Urinary bladder (tissue), 4 donors: ENCODE measurements at places on chromosomes 11 and 22. TPM values are rescaled to one million over a fixed set of nuclear protein-coding genes. Genes with fewer than 3 reads are reported as not detected.

DNA sequence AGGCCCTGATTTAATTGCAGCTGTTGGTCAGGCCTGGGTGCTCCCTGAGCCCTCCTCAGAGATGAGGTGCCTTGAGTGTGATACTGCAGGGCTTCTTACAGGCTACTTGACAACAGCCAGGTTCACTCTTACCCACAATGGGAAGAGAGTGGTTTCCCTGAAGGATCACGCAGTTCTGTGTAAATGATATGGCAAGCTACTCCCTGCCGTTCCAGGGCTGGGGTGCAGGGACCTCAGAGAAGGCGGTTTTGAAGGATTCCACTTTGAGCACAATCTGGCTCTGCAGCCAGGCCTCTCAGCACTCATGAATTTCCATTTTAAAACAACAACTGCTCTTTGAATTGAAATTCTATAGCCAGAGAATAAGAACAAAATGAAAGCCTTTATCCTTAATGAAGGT is 92.9 kb downstream of the SLC17A6 start:
- DNase-seq: no peak

GRCh38 chr11:17572359-17572690 is 25.3 kb downstream of the OTOG start:
- no peak for DNase-seq

The ISX gene
- total RNA-seq: not detected

DNA sequence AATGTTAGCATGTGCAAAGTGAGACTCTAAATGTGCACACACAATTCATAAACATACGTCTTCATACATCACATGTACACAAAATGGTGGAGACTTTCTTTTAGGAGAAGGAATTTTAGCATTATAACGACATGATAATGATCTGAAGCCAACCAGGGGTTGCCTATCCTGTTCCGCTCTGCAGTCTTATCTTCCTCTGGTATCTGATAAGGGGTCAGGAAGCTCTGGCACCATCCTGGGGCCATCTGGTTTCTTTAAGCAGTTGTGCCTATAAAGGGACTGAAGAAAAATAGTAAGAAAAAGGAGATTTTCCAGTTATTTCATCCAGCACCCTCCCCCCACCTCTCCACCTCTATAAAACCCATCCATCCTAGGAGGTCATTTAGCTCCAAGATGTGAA is 5.8 kb upstream of the NUP50 start:
- no peak for DNase-seq

- DNase-seq: no peak
Observed at GRCh38 chr11:117210620-117211019, 11.4 kb downstream of the TAGLN start.

DNA sequence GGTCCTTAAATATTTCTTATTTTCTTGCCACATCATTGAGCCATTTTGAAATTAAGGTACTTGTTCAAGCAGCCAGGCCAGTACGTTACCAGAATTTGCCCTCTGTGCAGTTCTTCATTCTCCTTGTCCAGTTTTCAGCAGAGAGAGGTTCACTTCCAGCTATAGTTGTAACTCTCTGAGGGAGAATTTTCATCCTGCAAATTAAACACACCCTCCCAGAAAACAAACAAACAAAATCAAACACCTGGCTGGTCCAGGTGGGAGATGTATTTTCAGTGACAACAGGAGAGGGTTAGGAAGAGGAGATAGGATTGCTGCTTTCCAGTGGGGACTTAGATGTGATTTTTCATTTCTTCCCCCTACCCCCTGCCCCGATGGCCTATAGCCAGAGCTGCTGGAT is 45.0 kb downstream of the LHFPL7 start:
- no peak for DNase-seq

GRCh38 chr22:32333141-32333768 is 24.4 kb upstream of the RFPL3 start:
- DNase-seq: no peak

DNA sequence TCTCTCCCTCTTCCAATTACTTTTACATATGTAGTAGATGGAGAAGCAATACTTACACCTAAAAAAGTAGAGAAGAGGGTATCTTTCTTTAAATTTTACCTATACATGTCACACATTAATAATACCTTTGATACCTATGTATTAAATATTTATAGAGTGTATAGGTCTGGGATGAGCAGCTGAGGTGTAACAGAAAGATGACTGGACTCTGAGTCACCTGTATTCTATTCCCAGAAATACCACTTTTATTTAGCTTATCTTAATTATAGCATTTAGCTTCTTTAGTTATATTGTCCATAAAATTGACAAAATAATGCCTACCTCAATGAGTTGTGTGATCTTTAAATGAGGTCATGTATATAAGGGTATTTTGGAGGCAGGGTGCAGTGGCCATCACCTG is 30.6 kb upstream of the YAP1 start:
- DNase-seq: no peak

- no peak for DNase-seq
Observed at GRCh38 chr11:35006389-35007128, 90.1 kb downstream of the PDHX start.

GRCh38 chr22:22958621-22959020 is 71.0 kb downstream of the IGLL5 start:
- no peak for DNase-seq

- no peak for DNase-seq
Observed at GRCh38 chr22:46686221-46687047, 51.6 kb downstream of the CERK start.

DNA sequence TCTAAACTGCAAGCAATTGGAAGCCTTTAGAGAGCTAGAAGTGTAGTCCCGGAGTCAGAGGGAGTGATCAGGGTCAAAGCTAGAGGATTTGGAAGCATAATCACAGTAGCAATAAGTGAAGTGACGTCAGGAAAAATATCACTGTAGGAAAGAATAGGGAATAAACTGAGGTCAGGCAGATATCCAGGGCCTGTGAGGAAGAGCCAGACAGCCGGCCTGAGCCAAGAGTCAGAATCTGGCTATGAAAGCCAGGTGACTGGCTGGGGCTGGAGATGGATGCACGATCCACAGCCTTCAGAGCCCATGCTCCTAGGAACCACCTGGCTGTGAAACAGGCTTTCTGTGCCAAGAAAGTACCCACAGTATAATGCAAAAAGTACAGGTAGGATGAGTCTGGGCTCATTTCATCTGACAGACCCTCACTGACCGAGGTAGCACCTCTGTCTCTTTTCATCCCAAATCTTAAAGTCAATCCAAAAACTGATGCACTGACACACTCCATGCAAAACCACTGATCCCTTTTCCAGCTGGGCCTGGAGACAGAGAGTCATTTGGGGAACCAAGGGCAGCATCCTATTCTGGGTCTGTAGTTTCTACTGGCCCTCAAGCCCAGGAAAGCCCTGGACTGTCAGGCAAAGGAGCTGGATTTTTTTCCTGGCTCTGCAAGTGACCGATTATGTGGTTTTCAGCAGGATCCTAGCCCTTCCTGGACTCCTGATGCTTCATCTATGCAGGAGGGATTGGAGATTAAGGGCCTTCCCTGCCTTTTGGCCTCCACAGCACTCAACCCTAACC is 21.3 kb downstream of the TRIM66 start:
- no peak for DNase-seq

GRCh38 chr11:40388097-40388818 is 1071.2 kb downstream of the LRRC4C start:
- DNase-seq: no peak

- DNase-seq: no peak
Observed at GRCh38 chr11:119263352-119263940, 53.5 kb downstream of the MCAM start.

The PIH1D2 gene
- 4.5 TPM for total RNA-seq

DNA sequence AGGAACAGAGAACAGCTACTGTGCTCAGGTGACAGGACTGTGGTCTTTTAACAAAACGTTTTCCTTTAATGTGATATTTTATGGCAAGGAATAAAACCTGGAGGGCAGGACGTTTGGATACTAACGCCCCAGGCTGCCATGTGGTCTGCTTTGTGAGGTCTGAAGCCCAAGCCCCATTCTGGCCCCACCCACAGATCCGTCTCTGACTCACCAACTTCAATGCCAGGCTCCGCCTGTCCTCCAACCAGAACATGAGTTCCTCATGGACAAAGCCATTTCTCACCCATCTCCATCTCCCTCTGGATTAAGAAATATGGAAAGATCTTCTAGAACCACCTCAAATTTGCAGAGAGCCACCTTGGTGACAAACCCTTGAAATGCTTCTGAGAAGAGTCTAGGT is 148.8 kb downstream of the CRYBB2 start:
- DNase-seq: no peak

DNA sequence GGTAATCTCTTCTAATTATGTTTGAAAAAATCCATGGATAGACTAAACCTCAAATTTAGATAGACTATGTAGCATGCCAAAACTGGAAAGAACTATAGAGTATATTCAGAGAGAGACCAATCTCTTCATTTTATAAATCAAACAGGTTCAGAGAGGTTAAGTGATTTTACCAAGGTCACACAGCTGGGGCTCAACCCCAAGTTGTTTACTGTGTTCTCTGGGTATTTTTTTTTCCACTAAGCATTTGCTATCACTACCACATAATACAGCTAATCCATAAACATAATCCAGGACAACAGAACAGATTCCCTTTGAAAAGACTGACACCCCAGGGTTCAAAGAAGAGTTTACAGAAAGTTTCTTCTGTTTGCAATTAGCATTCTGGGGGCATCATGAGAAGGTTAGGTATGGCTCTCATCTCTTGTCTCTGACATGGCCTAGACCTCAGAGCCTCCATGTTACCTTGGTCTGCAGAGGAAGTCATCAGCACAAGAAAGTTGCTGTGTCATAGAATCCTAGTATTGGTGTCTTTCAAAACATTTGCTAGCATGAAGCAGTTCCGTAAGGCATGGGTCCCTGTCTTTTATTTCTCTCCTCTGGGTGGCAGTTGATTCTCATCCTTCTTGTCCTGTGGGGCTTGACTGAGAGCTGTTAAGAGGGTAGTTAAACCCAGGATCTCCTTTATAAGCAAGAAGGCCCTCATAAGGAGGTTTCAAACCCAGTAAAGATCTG is 94.5 kb upstream of the HSD17B12 start:
- no peak for DNase-seq

- no peak for DNase-seq
Observed at GRCh38 chr22:40423310-40423688, 52.9 kb downstream of the SGSM3 start.

GRCh38 chr22:26483043-26483438 is 542 bp downstream of the HPS4 start:
- no peak for DNase-seq
